ENCODE measurements at places on chromosomes 2 and 18.

DNA sequence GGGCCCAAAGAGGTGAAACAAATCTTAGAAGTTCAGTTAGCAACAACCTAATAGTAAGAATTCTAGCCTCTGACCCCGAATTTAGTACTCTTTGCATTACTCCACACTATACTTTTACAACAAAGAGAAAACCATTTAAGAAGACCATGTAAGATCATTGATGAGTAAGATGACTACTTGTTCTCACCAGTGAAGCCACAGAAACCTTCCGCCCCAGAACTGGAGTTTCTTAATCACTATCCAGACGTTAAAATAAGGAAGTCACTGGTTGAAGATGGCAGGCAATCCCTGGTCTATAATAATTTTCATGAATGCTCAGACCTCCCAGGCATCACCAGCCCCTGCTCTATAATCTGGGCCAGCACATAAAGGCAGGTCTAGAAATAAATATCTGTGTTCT is 95.0 kb downstream of the TMEM163 start:
- no peak for DNase-seq

GRCh38 chr18:39946623-39947061 is 2008.4 kb upstream of the PIK3C3 start:
- no peak for DNase-seq

GRCh38 chr2:174492963-174493431 is 6.2 kb upstream of the GPR155 start:
- DNase-seq = no peak

- no peak for DNase-seq
Measured at GRCh38 chr2:7233126-7233525, 315.9 kb downstream of the RNF144A start.

GRCh38 chr2:19114126-19114525 is 244.3 kb downstream of the OSR1 start:
- no peak for DNase-seq

DNA sequence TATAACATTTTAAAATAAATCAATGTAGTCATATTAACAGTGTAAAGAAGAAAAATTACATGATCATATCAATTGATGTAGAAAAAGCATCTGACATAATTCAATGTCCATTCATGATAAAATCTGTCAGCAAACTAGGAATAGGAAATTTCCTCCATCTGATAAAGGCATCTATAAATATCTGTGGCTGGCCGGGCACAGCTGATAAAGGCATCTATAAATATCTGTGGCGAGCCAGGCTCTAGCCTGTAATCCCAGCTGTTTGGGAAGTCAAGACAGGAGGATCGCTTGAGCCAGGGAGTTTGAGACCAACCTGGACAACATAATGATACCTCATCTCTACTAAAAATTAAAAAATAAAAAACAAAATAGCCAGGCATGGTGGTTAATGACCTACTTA is 18.1 kb upstream of the RANBP2 start:
- DNase-seq = no peak

- DNase-seq = no peak
Measured at GRCh38 chr2:156663757-156664409, 227.7 kb downstream of the GPD2 start.

GRCh38 chr2:20421988-20422370 is 24.9 kb upstream of the RHOB start:
- DNase-seq = no peak

DNA sequence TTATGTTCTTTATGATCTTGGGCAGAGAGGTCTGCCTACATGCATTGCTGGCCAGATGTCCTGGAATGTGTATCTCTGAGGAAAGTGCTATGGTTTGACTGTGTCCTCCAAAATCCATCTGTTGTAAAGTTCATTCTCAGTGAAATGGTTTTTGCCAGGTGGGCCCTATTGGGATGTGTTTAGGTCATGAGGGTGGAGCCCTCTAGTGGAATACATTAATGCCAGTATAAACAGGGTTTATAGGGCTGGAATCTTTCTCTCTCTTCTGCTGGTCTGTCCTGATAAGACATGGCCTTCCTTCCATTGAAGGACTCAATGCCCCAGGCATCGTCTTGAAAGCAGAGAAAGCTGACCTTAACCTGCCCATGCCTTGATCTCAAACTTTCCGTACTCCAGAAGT is 258.5 kb downstream of the RPIA start:
- DNase-seq = no peak

GRCh38 chr2:9739531-9739964 is 103.7 kb upstream of the TAF1B start:
- no peak for DNase-seq

DNA sequence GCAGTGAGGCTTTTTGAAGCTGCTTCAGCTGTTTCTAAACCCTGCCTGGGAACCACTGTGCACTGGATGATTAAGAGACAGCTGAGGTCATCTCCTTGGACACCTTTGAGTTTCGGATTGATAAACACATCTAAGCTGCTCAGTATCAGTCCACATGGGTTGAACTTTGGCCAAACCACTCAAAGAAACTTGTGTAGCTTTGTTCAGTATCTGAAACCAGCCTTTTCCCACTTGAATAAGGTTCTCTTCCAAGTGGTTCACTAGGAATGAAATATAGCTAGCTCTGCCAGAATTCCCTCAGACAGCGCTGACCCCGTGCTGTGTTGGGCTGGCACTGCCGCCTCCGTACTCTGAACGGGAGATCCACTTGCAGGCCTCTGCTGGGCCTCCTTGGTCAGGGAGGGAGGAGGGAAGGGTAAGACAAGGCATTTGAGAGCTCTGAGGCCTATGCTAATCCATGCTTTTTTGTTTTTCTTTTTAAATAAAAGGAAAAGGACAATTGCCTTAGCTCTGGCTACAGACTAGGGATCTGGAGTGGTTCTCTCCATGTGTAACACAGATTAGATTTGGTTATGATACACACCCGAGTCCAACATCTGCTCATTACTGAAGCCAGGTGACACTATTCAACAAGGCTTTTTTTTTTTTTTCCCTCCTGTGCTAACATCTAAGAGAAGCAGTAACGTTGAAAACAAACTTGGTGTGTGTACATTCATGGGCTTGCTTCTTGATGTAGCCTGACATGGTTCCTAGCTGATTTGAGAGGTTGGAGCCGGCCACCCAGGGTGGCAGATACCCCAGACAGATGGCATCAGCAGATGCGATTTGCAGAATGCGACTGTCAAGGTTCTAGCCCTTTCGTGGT is 67.7 kb downstream of the NCK2 start:
- DNase-seq = no peak

DNA sequence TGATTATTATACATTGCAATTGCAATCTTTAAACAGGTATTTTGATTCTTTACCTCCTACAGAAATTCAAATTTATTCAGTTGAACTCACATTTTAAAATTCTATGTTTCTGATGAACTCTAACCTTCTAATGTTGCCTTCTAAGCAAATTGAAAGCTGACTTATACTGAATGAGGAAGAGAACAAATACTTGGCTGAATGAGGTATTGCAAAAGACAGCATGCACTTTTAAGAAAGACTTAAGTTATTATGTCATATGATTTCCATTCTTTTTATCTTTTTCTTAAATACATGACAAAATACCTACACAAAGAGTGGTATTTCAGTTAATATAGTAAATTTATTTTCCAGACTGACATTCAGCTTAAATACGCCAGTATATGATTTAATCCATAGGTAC is 64.7 kb downstream of the FAM228A start:
- no peak for DNase-seq

GRCh38 chr2:222310747-222311318 is 12.0 kb upstream of the PAX3 start:
- DNase-seq = no peak

GRCh38 chr2:98479959-98480524 is 35.4 kb downstream of the INPP4A start:
- peak; percentile 47 for DNase-seq

DNA sequence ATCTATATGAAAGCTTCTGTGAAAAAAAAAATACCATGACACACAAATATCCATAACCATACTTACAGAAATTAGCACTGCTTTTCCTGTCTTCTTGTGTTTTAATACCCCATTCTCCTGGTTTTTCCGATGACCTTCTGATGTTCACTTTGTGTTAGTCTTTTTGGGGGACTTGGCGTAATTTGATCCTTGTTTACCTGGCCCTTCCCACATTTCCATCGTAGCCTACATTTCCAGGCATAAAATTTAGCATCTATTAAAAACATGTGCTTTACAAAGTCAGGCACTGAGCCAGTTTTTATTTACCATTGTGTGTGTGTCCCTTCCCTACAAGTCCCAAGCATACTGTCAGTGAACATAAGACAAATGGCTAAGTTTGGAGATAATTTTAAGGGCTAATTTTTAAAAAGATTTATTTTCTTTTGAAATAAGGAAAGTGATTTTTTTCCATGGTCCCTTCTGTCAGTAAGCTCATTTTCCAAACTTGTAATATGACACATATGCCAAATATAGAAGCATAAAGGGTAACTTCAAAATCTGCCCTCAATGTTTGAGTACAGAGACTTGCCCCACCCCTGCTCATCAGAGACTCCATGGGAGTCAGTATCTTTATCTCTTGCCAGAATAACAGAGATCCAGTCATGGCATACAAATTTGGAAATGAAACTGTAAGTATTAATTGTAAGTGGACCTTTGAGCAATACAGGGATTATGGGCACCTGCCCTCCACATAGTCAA is 27.3 kb downstream of the SESTD1 start:
- DNase-seq = no peak

GRCh38 chr2:45274250-45274926 is 265.1 kb upstream of the SIX2 start:
- no peak for DNase-seq

DNA sequence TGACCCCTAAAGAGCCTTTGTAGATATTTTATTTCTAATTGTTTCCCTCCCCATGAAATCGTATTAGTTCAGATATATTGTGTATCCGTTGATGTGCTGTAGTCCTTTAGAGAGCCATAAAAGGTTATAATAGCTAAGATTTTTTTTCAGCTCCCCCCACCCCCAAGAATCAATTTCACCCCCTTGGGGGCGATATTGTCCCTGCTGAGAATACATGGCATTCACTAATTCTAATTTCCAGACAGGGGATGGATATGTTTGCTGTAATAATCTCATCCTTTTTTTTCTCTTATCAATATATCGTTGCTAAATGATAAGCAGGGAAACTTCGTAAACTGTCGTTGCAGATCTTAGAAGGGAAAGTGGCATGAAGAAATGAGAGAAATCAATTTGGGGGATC is 530.7 kb downstream of the TMEM182 start:
- DNase-seq = no peak

DNA sequence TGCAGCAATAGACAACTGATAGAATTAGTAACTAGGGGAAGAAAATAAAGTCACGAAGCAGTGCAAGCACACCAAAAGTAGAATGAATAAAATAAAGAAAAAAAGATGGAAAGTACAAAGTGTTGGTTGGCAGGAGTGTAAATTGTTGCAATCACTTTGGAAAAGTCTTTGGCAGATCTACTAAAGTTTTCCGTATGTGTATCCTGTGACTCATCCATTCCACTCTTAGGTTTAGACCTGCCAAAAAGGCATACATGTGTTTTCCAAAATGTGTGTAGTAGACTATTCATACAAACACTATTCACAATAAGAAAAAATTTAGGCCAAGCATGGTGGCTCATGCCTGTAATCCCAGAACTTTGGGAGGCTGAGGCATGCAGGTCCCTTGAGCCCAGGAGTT is 282.1 kb upstream of the FSIP2 start:
- DNase-seq = no peak

- no peak for DNase-seq
Measured at GRCh38 chr2:64018701-64019082, 536 bp downstream of the VPS54 start.

GRCh38 chr2:165015052-165015642 is 59.8 kb upstream of the SLC38A11 start:
- peak; percentile 76 for DNase-seq

DNA sequence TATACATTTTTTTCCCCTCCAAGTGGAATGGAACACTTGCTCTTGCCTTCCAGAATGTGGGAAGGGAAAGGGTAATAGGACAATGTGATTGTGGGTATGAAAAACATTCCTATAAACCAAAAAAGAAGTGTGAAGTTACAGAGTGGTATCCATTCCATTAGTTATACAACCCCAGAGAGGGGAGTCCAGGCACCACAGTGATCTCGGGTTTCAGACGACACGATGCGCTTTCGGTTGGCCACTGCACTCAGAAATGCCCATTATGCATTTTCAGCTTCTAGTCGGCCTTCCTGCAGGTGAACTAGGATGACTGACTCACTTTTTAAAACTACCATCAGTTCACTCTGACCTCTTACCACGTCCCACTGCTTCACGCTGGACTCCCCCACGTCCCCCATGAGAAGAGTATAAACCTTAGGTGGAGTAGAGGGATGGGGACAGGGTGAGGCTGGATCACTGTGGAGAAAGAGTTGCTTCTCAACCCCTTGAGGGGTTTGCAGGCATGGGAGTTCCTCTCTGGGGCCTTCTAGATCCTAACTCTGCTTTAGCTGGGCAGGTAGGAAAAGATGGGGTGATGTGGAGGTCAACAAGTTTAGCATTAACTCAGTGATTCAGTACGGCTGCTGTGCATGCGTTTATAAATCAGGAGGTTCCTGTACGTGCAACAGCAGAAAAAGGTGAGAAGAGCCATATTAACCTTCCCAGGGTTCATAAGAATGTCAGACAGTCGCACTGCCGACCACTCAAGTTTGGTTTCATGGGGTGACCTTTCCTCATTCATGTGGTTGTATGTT is 50.5 kb downstream of the ZNF532 start:
- DNase-seq = no peak

DNA sequence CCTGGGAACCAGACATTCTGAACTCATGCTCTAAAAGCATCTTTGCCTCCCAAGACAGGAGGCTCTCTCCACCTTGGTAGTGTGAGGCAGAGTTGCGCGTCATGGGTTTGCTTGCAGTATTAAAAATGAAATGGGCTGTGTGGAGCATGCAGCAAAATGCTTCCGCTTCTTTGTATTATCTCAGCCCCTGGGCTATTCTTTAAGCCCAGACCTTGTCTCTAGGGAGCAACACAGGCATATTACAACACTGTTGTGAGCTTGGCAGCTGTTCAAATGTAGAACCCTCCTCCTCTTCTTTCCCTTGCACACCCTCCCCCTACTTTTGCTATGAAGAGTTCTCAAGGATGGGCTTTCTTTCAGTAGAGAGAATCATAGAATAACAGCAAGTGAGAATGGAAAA is 185.1 kb upstream of the LHCGR start:
- DNase-seq = no peak

DNA sequence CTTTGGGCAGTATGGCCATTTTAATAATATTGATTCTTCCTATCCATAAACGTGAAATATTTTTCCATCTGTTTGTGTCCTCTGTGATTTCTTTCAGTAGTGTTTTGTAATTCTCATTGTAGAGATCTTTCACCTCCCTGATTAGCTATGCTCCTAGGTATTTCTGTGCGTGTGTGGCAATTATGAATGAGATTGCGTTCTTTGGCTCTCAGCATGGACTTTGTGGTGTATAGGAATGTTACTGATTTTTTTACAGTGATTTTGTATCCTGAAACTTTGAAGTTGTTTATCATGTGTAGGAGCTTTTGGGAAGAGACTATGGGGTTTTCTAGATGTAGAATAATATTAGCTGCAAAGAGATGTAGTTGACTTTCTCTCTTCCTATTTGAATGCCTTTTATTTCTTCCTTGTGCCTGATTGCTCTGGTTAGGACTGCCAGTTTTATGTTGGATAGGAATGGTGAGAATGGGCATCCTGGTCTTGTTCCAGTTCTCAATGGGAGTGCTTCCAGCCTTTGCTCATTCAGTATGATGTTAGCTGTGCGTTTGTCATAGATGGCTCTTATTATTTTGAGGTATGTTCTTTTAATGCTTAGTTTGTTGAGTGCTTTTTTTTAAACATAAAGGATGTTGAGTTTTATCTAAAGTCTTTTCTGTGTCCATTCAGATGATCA is 27.0 kb upstream of the THUMPD2 start:
- DNase-seq = no peak

Measured in substantia nigra (tissue), 51 donors.